ENCODE measurements at places on chromosomes 1 and 21.

DNA sequence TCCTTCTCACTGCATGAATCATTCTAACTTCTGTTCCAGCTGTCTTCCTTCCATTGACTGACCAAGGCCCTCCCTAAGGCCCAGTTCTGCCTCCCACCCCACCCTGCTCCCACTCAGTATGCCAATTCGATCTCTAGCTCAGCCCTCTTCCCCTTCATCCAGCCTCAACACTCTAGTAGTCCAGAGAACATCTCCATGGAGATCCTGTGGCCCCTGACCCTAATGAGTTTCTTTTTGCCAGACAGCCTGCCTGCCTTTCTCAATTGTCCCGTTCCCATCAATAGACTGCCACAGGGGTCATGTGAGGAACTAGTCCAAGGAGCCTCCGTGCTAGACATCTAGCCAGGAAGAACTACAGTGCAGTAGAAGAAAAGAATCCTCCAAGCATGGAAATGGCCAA lies 26.4 kb downstream of the RRAGC start:
- DNase-seq = no peak

- DNase-seq = no peak
Measured at GRCh38 chr1:22915816-22916470, 56.7 kb downstream of the LACTBL1 start.

- DNase-seq = no peak
Measured at GRCh38 chr21:33267250-33267649, 1.1 kb downstream of the IL10RB start.

DNA sequence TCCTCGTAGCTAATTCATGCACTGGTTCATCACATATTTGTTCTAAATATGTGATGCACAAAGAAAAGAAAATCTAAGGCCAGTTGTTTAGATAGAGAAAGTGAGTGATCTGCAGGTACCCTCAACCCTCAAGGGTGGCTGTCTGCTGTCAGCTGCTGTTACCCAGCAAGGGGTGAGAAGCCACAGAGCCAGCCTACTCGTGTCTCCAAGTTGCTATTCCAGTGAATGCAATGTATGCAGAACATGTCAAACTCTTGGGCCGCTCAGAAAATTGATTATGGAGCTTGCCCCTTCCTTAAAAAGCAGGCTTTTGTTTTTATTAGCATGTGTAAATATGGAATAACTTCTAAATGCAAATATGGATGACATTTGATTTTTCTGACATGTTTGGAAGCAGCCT lies 336.3 kb upstream of the ST6GALNAC5 start:
- no peak for DNase-seq

- no peak for DNase-seq
Measured at GRCh38 chr1:178238722-178239510, 145.0 kb downstream of the RASAL2 start.

- peak; percentile 21 for DNase-seq
Measured at GRCh38 chr1:29586215-29586614, 349.9 kb downstream of the PTPRU start.

- no peak for DNase-seq
Measured at GRCh38 chr1:221878134-221878533, 136.2 kb upstream of the DUSP10 start.

- no peak for DNase-seq
Measured at GRCh38 chr1:69728206-69728605, 160.5 kb downstream of the LRRC7 start.

GRCh38 chr1:108072776-108073175 lies 107.8 kb upstream of the VAV3 start:
- DNase-seq = no peak

- DNase-seq = no peak
Measured at GRCh38 chr21:33698087-33698860, 56.0 kb downstream of the ITSN1 start.

GRCh38 chr21:17929510-17929909 lies 110.4 kb upstream of the C21orf91 start:
- no peak for DNase-seq

GRCh38 chr1:114467491-114467890 lies 43.5 kb downstream of the TRIM33 start:
- DNase-seq = no peak

GRCh38 chr1:11650331-11650991 lies 3.8 kb downstream of the FBXO2 start:
- DNase-seq = peak; percentile 97

DNA sequence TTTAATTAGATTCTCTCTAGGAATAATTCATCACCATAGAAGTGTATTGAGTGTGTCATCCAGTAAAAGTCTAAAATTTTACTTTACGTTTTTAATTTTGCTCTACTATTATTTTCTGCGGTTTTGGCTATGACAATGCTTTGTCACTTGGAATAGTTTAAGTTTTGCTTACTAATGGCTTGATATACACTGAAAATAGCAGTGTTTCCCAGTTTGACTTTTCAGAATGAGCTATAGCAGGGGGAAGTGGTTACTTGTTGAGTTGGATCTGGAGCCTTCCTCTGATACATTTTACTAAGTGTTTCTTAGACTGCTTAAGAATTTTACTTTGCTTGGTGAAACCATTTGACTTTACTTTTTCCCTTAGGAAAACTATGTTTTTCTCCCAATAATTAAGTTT lies 5.0 kb downstream of the DNAJC16 start:
- no peak for DNase-seq

DNA sequence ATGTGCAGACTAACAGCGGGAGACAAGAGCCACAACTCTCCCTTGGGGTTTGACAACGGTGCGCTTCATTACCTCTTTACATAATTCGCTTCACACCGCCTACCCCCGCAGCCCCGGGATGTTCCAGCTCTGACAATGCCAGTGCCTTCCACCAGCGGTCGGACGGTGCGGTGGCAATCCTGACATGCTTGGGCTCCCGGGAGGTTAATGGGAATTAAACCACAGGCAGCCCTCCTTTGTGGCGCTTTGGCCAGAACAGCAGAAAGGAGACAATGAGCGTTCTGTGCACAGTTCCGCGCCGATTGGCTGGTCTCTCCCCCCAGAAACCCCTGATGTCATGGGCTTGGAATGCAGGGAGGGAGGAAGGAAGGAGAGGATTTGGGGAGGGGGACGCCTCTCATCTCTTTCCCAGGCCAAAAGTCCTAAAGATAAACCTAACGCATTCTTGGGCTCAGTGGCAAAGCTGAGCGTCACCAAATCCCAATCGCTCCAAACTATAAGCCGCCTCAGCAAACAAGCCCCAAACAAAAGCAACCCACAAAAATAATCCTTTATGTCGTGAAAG lies 1.3 kb downstream of the CNN3 start:
- peak; percentile 99 for DNase-seq

- no peak for DNase-seq
Measured at GRCh38 chr1:63904826-63905225, 131.0 kb downstream of the ROR1 start.

DNA sequence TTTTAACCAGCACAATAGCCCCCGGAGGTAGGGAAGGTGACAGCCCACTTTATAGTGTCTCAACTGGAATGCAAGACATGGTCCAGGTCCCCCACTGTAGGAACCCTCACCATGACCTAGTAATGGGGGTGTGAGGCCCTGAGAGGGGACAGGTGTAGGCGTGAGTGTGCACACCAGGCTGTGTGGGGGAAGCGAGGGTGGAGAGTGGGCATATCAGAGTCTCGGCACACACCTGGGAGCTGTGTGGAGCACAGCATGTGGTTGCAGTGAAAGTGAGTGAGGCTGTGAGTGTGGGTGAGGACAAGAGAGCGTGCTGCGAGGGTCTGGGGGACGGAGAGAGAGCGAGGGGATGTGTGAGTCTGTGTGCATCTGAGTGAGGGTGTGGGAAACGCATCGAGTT lies 17.1 kb upstream of the RSPO1 start:
- no peak for DNase-seq

Data from islet precursor cell (in vitro differentiated cells).